T-helper 17 cell (primary cell): ENCODE measurements at places on chromosomes 3 and 15.

DNA sequence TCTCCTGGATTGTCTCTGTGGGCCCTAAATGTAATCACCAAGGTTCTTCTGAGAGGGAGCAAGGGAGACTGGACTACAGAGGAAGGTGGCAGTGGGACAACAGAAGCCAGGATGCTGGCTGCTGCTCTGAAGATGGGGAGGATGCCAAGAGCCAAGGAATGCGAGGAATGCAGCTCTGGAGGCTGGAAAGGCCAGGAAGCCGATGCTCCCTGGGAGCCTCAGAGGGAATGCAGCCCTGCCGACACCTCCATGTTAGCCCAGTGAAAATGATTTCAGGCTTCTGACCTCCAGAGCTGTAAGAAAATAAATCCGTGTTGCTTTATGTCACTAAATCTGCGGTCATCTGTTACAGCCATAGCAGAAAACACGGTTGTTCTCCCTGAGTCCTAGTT lies 44.1 kb downstream of the UMPS start:
- no peak for DNase-seq

GRCh38 chr3:64848822-64849221 lies 161.0 kb upstream of the ADAMTS9 start:
- DNase-seq = no peak

- no peak for DNase-seq
Observed at GRCh38 chr15:28900041-28900891, 14.5 kb downstream of the APBA2 start.

DNA sequence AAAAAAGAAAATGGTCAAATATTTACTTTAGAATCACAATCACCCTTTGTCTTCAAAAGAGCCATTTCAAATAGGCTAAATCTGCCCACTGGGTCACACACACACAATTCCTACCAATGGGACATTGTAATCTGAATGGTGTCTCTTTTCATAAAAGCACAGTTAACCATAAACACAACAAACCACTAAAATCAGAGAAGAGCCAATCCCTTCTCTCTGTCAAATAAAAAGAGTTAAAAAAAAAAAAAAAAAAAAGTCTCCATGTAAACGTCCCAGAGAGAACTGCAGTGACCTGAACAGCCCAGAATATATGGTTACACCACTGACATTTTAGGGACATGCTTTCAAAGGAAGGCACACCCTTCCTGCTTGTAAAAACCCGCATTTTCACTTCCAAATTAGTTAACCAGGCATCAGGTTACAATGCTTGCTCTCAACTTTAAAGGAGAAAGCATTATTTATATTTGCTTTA lies 63.7 kb downstream of the PRICKLE2 start:
- DNase-seq = no peak

- DNase-seq = no peak
Observed at GRCh38 chr3:194537732-194538247, 51.0 kb upstream of the ATP13A3 start.

DNA sequence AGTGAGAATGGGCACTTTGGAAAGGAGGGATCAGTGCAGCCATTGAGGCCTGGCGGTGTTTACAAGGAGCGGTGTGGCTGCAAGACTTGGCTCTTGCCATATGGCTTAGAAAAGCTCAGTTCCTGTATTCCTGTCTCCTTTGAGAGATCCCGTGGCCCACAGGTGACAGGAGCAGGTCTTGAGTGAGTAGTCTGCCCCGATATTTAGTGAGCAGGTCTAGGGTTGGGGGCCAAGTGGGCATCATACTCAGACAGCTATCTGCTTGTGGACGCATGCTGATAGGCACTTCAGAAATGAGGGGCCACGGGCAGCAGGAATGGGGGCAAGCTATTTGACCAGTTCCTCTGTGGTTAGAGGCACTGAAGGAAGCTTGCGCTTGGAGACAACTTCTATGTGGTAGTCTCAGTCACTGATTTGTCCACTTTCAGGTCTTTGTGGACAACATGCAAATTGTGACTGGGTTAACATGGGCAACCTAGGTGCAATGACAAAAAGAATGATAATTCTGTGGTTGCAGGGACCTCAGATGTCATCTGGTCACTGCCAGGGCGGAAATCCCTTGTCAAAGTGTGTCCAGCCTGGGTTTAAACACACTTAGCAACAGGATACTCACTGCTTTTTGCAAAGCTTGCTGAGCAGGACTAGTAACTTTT lies 1.1 kb downstream of the TMED3 start:
- DNase-seq = no peak

DNA sequence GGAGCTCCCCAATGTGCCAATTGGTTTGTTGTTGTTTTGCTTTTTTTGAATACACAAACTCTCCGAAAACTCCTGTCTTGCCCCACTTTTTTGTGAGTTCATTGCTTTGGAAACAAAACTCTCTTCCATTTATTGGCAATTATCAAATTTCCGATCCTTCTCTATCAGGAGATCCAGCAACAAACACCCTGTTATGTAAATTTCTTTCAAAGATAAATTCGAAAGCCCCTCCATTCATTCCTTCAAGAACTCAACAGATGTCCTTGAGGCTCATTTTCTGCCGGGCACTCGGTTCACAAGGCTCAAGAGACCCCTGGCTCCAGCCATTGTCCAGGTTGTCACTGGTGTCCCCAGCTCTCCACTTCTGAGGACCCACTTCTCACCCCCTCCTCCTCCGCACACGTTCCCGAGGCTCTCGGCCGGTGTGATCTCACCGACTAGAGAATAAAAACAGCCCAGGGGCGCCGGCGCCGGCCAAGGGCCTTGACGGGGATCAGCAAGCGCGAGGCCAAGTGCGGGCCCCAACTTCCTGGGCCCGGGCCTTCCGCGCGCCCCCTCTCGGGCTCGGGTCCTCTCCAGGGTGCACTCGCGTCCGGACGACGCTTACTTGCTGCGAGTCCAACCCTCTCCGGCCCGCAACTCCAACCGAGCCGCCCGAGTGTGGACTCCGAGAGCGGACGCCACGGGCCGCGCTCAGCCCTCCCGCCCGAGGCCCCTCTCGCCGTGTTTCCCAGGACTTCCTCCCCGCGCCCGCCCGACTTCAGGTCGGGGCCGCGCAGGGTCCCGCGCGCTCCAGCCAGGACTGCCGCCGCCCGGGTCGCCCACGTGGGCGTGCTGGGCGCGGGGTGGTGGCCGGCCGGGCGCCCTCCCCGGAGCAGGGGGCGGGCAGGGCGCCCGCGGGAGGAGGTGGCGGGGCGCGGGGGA lies 533 bp upstream of the SMAD3 start:
- DNase-seq = no peak

DNA sequence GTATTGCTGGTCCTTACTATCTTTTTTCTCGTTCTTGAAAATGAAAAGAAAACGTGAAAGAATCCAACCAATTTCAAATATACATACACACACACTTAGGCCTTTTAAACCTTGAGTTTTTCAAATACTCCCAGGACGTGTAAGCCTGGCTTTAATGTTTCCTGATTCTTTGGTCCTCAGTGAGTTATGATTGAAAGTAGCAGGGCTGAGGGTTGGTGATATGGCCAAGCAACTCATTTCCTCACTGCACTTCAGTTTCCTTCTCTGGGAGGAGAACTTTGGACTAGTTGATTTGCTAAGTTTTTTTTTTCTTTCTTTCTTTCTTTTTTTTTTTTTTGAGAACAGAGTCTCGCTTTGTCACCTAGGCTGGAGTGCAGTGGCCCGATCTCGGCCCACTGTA lies 34.6 kb downstream of the CHD2 start:
- DNase-seq = no peak

GRCh38 chr15:49863431-49864224 lies 242.8 kb downstream of the DTWD1 start:
- no peak for DNase-seq
